GM18507 (cell line): ENCODE measurements at places on chromosomes 12 and 14.

- no peak for DNase-seq
Measured at GRCh38 chr12:21330682-21331253, 3.9 kb downstream of the SLCO1A2 start.

GRCh38 chr14:83714151-83714550 lies 1815.8 kb upstream of the FLRT2 start:
- DNase-seq = no peak

DNA sequence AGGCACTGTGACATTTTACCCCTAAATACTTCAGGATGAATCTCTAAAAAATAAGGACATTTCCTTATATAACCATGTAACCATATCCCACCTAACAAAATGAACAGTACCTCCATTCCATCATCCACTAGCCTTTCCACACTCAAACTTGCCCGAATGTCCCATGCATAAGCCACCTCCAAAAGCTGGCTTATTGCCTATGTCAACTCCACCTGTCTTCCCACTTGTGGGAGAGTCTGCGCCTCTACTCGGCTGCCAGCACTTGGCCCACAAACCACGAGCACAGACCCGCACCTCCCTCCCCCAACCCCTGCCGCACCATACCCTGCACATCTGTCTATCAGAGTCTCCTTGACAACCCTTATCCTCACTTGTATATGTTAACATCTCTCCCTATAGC lies 165.8 kb downstream of the CALM1 start:
- no peak for DNase-seq

DNA sequence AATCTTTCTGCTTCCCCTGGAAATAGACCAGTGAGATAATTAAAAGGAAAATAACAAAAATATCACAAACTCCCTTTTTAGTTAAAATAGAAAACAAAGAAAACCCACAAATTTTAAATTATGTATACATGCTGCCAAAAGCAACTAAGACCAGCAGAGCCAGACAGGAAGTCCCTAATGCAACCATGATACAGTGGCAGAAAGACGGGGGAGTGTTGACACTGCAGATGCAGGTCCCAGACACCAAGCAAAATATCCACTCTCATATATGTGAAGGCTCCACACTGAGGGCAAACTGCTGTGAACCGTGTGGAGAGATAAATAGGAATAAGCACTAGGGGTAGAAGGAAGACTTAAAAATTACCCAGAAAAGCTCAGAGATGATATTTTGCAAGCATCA lies 401.0 kb downstream of the BTG1 start:
- no peak for DNase-seq

DNA sequence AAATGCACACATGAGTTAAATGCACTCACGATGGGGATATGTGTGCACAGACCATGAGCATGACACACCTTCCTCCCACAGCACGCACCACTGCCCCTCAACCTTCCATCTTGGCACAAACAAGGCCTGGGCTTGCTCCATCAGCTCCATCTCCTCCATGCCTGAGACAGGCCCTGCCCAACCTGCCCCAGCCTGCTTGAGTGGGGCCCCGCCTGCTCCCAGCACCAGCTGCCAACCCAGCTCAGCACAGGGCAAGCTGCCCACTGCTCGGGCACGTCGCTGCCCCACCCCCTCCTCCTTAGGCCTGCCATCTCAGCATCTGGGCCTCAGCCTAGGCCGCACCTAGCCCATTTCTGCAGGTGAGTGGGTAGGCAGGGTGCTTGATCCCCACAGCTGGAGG lies 27.6 kb upstream of the KRT78 start:
- DNase-seq = no peak

DNA sequence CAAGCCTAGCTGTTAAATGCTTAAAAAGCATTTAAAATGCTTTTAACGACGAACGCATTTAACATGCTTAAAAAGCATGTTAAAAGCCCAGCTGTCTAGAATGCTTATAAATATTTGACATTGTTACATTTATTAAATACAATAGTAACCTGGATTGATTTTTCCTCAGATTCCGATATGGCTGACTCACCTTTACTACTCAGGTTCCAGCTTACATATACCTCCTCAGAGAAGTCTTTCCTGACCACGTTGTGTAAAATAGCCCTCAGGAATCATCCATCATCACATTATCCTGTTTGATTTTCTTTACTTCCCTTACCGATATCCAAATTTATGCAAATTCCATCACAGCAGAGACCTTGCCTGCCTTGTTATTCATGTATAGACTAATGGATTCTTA lies 51.4 kb downstream of the SLC41A2 start:
- no peak for DNase-seq

GRCh38 chr12:107490010-107490409 lies 195.6 kb upstream of the PWP1 start:
- no peak for DNase-seq

DNA sequence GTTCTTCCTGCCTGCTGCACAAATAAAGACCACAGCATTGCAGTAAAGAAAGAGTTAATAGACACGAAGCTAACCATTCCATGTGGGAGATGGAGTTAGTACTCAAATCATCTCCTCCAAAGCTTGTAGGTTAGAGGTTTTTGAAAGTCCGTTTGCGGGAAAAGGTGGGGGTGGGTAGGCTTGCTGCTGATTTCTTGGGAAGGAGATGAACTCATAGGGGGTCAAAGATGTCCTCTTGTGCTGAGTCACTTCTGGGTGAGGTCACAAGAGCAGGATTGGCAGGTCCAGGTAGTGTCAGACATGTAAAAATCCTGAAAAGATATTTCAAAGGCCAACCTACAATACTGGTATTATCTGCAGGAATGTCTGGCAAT lies 66.4 kb downstream of the PTHLH start:
- DNase-seq = no peak

DNA sequence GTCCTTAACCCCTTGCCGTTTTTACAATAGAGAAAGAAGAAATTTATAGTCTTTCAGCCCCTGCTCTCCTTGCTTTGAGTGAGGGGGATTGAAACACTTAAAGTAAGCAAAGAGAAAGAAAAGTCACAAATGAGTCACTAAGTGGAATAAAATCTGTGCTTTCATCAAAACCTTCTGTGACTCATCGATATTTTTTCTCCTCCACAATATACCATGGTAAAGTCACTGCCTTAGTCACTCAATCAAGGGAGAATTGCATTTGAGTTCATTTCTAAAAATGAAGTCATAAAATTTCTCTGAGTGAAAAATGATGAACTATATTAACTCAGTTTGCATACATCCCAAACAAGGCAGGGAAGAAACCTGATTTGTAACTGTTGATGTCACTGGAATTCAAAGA lies 470.3 kb downstream of the FOXG1 start:
- DNase-seq = no peak

GRCh38 chr12:52658196-52658595 lies 6.2 kb upstream of the KRT2 start:
- DNase-seq = no peak

DNA sequence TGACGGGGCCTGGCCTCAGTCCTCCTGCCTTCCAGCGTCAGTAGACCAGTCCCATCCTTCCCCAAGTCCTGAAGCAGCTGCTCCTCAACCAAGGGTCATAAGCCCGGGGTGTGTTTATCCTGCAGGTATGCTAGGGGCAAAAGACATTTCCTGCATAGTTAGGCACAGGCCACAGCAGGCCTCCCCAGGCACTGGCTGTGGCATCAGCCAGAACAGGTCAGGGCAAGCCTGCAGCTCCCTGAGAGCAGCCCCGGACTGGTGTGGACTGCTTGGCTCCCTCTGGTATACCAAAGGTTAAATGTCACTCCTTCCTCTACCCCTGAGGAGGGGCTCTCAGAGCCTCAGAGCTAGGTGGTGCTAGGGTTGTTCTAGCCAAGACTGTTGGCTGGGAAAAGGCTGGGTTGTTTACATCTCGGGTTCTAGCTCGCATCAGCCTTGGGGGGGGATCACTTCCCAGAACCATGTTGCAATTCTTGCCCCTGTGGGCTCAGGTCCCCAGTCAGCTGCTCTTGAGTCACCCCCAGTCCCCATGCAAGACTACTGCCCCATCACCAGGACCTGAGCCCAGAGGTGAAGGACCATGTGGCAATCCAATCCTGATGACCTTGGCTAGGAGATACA lies 2.9 kb downstream of the MMP14 start:
- no peak for DNase-seq

DNA sequence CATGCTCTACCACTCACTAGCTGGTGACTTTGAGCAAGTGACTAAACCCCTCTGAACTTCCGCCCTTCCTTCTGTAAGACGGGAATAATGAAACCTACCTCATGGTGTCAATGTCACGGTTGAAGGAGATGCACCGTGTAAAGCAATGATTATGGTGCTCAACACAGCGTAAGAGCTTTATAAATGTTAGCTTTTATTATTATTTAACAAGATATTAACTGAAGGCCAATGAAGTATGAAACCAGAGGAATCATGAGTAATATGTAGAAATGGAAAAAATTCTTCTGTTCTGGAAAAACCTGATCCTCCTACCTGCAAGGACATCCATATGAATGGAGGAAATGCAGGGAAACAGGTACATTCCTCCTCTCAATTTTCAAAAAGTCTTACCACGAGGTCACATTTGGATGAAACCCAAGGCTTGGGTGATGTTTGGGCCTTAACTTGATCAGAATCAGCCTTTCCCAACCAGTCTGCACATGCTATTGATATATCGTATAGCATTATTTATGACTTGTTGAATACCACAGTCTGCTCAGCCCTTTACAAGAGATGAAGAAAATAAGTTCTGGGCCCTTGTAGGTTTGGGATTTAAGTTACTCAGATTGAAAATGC lies 166.8 kb upstream of the TBX3 start:
- DNase-seq = no peak

GRCh38 chr12:32895688-32896431 lies 717 bp downstream of the PKP2 start:
- no peak for DNase-seq

DNA sequence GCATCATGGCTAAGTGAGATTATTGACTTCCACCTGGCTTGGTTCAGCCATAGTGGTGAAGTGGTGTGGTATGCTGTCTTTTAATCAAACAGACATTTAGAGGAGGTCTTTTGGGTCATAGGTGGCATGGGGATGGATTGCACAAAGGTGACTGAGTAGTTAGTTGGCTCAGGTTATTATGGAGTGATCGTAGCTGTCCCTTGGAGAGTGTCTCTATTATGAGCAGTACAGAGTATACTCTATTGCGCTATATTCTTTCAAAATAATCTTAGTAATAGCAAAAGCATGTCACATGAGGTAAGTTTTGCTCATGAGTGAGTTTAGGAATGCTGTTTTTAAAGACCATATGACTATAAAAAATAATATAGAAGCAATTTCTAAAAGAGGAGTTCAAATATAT lies 60.4 kb downstream of the RASSF8 start:
- DNase-seq = no peak

- DNase-seq = no peak
Measured at GRCh38 chr12:50222275-50222783, 55.2 kb upstream of the CERS5 start.

DNA sequence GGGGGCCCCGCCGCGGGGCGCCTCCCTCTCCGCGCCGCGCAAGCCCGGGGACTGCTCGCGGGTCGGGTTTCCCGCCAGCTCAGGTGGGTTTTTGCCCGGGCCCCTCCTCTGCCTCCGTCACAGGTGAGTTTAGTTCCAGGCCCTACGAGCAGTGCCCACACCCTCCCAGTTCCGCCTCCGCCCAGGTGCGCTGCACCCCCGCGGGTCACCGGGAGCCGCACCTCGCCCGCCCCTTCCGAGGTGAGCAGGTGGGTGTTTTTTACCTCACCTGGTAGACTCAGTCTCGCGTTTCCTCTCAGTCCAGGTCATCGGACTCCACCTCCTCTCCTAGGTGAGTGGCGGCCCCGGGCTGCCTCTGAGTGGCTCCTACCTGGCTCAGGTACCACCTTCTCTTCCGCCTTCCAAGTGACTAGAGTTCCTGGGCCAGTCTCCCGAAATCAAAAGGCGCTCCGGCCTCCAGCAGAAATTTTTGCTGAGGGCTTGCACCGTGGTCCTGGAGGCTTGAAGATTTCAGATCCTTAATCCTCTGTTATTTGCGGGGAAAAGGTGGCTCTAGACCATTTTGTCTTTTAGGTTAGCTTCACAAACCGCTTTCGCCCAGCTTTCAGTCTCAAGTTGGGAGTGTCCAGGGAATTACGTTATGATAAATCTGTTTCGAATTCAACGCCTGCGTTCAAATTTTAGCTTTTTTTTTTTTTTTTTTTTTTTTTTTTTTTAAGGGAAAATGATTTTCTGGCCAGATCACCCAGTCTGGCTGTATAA lies at the start of gene TMEM30B:
TMEM30B (minus strand) TSS at position 153 of the 762 bp plus-strand sequence. CDS start 191 bp downstream, outside the sequence.
- DNase-seq = no peak

DNA sequence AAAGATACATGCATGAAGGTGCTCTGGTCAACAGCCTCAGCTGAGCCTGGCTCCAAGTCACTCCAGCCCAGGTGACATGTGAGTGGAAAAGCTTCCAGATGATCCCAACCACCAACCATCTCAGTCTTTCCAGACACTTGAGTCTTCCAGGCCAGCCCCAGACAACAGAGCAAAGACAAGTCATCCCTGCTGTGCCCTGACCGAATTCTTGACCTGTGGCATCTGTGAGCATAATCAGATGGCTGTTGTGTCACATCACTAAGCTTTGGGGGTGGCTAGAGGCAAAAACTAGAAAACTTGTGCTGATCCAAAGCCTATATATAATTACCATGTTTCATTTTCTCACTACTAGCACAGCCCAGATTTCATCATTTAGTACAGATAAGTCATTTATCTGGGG lies 50.8 kb upstream of the ISM2 start:
- no peak for DNase-seq

DNA sequence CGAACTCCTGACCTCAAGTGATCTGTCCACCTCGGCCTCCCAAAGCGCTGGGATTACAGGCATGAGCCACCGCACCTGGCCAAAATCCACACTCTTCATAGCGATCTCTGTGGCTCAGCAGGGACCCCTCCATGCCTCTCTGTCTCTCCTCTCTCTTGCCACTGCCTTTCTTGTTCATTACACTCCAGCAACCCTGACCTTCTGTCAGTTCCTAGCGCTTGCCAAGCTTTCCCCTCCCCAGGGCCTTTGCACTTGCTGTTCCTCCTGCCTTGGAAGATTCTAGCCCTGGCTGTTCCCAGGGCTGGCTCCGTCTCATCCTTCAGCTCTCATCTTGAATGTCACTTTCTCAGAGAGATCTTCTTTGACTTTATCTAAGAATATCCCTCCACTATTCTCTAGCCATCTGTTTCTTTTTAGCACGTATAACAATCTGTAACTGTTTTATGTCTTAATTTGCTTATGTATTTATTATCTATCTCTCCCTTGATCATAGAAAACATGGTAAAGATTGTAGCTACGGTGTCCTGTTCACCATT lies 38.9 kb upstream of the MAP1LC3B2 start:
- DNase-seq = no peak

GRCh38 chr12:64456119-64456518 lies 4.2 kb downstream of the TBK1 start:
- no peak for DNase-seq

- no peak for DNase-seq
Measured at GRCh38 chr12:132925597-132926414, 30.3 kb downstream of the ZNF605 start.

DNA sequence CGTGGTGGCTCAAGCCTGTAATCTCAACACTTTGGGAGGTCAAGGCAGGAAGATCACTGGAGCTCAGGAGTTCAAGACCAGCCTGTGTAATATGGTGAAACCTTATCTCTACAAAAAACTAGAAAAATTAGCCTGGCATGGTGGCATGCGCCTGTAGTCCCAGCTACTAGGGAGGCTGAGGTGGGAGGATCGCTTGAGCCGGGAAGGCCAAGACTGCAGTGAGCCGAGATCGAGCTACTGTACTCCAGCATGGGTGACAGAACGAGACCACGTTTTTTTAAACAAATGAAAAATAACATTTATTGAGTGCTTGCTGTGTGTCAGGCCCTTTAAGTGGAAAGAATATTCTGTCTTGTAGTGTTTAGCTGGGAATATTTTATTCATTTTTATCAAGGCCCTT lies 26.6 kb upstream of the CLMN start:
- DNase-seq = no peak
